Substantia nigra (tissue), 51 donors: ENCODE measurements at places on chromosomes 3 and 15.

DNA sequence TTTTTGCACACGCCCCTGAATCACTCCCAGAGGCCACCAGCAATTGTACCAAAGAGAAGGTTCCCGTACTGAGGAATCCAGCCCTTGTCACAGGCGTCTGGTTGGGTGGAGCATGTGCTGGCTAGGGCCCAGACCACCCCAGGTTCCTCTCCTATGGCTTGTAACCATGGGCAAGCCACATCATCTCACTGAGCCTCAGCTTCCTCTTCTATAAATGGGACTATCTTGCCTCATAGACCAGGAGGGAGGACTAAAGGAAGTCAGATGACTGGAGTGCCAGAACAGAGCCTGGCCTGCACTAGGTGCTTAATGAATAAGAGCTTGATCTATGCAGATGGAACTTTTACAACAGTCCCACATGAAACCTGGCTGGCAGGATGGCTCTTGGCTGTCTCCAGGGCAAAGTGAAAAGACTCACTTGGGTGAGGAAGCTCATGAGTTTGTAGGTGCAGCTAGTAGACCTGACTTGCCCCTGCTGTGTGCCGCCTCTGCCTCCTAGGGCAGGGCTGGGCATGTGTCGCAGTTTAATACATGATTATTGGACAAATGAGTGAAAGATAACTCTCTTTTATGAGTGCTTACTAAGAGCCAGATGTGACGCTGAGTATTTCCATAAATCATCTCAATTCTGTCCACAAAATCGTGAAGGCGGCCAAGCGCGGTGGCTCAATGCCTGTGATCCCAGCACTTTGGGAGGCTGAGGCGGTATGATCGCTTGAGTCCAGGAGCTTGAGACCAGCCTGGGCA lies 29.3 kb downstream of the CTSH start:
- no peak for DNase-seq

DNA sequence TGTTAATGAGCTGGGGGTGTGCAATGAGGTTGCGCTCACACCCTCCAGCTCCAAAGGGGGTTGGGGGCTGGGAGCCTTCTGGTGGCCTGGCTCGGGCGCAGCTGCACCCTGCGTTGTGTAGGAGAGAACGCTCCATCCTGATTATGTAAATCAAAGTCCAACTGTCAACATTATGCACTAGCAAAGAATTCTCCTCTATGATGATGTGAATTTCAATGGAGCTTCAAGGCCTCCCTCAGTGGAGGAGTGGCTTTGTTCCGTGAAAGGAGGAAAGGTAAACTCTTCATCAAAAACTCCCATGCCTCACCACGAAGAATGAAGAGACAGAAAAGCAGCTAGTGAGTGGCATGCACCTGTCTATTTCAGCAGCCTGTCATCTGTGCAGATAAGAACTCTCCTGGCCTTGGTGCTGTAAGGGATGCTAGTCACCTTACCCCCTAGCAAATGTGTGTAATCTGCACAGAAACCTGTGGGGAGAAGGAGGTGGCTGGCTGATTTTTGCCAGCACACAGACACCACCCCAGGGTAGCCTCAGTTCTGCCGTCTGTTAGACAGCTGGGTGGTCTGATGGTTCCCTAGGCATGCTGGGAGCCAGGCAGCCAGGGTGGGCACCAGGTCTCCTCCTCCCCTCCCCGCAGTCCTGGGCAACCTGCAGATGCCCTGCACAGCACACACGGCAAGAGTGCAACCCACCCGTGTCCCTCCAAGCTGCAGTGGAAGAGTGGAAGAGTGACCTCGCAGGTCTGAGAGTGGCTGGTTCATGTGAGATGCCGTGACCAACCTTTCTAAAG lies 47.0 kb upstream of the TRPM1 start:
- DNase-seq = no peak

GRCh38 chr3:185763347-185764005 lies 61.4 kb downstream of the IGF2BP2 start:
- DNase-seq = no peak

GRCh38 chr15:86040356-86041033 lies 39.2 kb upstream of the AGBL1 start:
- no peak for DNase-seq

DNA sequence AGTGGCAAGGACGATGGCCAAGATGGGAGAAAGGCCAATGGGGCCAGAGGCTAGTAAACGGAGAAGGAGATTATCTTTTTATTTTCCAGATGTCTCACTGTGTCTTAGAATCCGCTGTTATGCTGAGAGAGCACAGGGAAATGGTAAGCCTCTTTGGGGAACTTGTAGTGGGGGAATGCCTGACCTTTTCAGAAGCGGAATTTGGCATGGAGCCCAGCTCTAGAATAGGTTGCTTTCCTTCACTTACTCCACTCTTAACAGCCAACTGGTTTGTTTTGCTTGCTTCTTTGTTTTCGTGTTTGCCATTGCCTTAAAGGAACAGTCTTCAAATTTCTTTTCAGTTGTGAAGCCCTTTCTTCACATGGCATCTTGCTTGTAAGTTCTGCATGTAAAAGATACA lies 316.2 kb upstream of the THRB start:
- no peak for DNase-seq

DNA sequence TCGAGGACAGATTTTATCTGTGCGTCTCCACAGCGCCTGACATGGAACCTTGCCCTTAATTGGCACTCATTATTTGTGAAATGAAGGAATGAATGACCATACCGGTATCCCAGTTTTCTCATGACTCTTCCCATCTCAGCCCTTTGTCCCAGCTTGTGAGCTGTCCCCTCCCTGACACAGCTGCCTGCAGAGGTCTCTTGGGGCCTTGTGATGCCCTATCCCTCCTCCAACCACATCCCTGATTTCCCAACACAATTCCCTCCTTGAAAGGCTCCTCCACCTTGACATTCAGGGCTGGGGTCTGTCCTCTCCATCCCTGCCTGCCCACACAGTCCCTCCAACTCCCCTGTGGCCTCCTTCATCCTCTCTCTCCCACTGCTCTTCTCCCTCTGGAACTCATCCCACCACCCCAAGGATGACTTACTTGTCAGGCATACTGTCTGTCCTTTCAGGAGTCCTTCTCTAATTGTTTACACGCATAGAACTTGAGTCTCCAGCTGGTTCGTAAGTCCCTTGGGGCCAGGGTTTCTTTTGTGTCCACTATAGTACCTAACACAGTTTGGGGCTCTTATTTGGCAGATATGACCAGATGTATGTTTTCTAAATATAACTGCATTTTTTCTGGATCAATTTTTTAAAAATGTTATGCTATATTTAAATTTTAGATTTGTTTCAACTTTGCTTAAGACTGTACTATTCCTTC lies 35.6 kb upstream of the FILIP1L start:
- DNase-seq = no peak

GRCh38 chr3:14531856-14532395 lies 8.2 kb downstream of the GRIP2 start:
- DNase-seq = no peak

- DNase-seq = no peak
Measured at GRCh38 chr3:149833241-149833640, 20.2 kb downstream of the RNF13 start.

DNA sequence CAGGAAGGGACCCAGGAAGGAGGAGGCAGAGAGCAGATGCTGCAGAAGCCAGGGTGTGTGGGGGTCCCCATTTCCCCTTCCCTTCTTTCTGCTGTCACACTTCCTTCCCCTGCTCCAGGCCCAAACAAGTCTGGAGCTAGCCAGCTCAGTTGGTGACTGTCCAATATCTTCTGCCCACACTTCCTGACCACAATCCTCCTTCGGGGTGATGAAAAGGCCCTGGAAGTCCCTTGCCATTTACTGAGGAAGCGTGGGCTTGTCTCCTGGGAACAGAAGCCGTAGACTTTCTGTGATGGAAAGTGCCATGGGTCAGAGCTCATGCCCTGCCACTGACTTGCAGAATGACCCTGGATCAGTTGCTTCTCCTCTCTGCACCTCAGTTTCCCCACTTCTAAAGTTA lies 39.0 kb downstream of the ANAPC13 start:
- DNase-seq = no peak

GRCh38 chr3:88773766-88774165 lies 333.7 kb upstream of the EPHA3 start:
- DNase-seq = no peak
